ENCODE measurements at places on chromosomes 4 and X. TPM values are rescaled to one million over a fixed set of nuclear protein-coding genes. Genes with fewer than 3 reads are reported as not detected.

DNA sequence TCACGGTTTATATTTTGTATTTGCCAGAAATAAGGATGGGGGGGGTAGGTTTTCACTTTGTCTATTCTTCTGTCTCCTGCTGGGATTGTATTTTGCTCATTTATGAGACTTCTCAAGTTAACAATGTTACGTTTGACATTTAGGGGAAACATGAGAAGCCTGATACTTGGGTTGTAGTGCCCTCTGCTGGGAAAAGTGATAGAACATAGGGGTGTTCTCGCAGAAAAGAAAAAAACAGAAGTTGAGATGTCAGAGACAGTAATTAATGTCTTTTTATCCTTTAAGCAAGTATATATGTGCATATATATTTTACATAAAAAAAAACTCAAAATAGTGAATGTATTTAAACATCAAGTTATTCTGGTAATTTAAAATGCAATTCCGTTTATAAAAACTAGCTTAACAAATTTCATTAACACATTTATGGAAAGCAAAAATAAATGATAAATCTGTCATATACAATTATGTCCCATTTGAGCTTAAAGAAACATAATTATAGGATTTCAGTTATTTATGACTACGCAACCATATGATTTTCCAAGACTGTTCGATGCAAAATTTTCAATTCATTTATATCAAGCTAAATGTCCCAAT lies 46.0 kb upstream of the TMPRSS11F start:
- DNase-seq = peak; percentile 65

GRCh38 chr4:42277291-42277690 lies 120.0 kb upstream of the SHISA3 start:
- peak; percentile 12 for DNase-seq

- DNase-seq = peak; percentile 34
Observed at GRCh38 chr4:163378661-163379060, 35.0 kb downstream of the NPY5R start.

DNA sequence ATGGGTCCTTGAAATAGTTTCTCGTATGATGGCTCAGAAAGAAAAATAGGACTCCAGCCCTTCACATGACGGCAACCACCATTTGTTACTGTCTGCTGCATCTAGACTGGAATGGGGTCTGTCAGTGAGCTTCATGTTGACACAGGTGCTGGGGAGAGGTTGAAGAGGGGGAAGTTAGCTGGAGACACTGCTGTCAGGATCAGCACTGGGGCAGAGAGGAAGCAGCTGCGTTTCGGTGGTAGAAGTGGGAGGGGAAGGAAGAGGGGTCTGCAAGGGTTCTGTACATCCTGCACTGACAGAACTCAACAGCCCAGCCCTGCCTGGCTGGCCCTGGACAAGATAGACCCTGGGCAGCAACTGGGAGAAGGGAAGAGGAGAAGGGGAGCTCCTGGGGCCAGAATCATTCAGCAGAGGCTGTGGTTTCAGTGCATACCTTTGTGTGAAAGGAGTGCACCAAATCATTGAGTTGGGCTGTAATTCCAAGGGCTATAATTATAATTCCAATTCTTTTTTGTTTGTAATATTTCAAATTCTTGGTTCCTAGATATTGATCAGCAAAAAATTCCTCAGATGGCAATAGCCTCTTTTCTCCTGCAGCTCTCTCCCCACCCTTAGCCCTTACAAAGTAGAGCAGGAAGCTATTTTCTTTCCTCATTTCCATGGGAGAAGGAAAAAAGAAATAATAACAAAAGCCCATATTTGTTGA lies 119.4 kb upstream of the C1GALT1C1 start:
- peak; percentile 28 for DNase-seq

GRCh38 chrX:9498236-9498635 lies 33.4 kb downstream of the TBL1X start:
- no peak for DNase-seq

- DNase-seq = no peak
Observed at GRCh38 chrX:149521438-149521837, 16.3 kb upstream of the IDS start.

- no peak for DNase-seq
Observed at GRCh38 chrX:107565015-107565414, 63.3 kb upstream of the PRPS1 start.

GRCh38 chr4:182233310-182234090 lies 9.7 kb upstream of the TENM3 start:
- no peak for DNase-seq

Gene MAGEE1
- 0.64 TPM for total RNA-seq

Gene CCNA2
- total RNA-seq = 54.0 TPM

Gene ZNF141
- total RNA-seq = 9.5 TPM

Gene FAT4
- 44.9 TPM for total RNA-seq

All from fibroblast of villous mesenchyme (primary cell).